ENCODE measurements at places on chromosomes 2 and 18.
A peak's percentile ranks its signal among the peaks of the same experiment; 100 is the strongest.

DNA sequence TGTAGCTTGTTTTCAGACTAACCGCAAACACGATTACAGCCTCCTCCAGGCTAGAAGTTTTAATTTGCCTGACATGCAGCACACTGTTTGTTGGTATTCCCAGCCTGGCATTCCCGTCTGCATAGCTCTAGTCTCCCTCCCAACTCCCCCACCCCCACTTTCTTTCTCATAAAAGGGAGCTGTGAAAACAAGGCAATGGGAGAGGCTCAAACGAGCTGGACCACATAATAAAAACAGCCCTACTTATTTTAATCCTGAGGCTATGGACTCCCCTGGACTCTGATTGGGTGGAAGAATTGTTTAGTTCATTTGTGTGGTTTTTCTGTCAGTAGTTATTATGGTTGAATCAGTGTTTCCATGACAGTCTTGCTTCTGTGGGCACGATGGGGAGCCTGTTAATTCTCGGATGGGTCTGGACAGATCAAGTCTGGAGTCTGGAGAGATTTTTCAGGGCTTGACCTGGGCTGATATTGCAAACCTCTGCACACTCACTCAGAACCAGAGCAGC lies 1.2 kb downstream of the STON1 start:
- peak; percentile 85 for DNase-seq

DNA sequence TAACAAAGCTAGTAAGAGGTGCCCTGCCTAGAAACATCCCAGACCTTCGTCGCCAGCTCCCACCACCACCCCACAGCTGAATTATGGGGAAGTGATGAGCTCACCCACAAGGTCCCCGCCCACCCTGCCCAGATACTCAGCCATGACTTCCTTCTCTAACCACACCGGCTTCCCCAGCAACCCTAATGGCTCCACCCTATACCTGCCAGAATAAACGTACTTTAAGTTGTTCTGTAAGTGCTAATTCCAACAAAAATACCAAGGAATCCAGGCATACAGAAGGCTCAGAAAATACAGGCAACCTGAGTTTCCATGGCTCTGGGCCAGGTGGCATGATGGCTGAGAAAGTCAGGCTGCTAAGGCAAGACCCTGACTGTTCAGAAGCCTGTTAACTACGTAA lies 39.1 kb downstream of the TMEM163 start:
- DNase-seq, result no peak

- DNase-seq, result no peak
Measured at GRCh38 chr2:23423873-23424680, 39.1 kb downstream of the KLHL29 start.

DNA sequence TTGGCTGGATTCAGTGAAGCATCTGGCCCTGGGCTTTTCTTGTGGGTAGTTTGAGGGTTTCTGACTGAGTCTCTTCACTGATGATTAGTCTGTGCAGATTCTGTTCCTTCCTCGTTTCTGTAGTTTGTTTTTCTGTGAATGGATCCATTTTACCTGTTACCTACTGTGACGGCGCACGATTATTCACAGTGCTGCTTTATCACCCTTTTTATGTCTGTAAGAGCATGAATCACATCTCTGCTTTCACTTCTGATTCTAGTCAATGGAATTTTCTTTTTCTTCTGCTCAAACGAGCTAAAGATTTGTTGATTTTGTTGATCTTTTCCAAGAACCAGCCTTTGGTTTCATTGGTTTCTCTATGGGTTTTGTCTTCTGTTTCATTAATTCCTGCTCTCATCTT lies 60.8 kb downstream of the SLC66A2 start:
- DNase-seq, result no peak

- DNase-seq, result no peak
Measured at GRCh38 chr18:39960550-39960949, 1994.5 kb upstream of the PIK3C3 start.

DNA sequence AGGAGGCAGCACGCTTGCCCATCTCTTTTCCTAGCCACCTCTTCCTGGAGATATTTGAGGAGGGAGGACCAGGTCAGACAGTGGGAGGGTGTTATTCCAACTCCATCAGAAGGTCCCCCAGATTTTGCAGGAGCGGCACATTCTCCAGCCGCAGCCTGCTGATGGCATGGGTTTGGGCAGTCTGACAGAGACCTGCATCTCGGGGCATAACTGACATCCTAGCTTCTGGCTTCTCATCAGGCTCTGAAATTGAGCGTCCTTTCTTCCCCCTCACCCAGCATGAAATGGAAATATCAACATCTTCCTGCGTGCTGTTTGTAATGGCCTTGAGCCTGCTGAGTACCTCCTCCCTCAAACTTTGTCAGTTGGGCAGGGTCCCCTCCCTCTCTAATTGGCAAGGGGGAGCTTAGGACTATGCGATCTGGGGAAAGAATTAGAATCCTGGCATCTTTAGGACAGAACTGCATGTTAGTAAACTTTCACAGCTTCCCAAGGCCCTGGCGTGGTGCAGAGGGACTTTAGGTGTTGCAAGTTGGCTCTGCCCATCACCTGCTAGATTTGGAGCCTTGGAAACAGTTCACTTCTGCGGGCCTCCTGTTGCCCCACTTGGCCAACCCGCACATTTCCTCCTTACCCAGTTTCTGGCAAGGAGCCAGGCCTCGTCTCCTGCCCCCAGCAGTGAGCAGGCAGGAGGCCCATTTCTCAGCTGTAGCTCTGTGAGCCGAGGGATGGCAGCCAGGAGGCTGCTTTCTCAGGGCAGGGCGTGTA lies 2.2 kb downstream of the ITM2C start:
- DNase-seq, result no peak

- DNase-seq, result no peak
Measured at GRCh38 chr2:133092571-133092970, 422.6 kb upstream of the LYPD1 start.

DNA sequence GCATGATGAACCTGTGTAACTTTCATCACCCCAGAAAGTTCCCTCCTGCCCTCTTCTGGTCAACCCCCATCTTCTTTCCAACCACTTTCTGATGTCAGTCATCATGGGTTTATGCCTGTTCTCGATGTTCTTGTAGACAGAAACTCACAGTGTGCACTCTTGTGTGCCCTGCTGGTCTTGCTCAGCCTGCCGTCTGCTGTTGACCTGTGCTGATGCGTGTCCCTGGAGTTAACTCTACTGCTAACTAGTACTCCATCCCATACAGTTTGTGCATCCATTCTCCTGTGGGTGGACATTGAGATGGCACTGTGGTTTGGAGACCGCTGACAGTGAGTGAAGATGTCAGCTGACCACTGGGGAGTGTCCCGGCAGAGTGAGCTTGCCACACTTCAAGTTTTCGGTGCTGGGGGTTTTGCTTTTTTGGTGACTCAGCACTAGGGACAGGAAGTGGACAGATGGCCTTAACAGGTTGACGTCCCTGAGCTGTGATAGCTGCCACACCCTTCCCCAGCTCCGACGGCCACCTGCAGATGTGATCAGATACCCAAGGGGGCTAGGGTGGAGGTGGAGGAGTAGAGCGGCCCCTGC lies 14.8 kb downstream of the KLHL29 start:
- no peak for DNase-seq

All from hepatic stellate cell (primary cell).